ENCODE measurements at places on chromosomes 2 and 18.

GRCh38 chr2:28273751-28274150 lies 118.9 kb upstream of the FOSL2 start:
- no peak for DNase-seq

DNA sequence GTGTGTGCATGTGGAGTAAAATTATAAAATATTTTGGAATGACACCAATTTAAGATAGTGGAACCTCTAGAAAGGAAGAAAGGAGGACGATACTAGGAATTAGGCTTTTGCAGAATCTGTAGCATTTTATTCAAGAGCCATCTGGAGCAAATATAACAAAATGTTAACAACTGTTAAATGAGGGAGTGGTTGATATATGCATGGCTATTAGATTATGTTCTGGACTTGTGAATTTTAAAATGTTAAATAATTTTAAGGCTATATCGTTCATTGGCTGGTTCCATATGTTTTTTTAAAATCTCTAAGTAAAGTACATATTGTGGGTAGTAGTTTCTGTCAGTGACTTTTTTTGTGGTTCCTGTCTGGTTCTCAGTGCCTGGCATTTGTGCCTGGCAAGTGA lies 123.2 kb downstream of the PKP4 start:
- DNase-seq = no peak

- no peak for DNase-seq
These were observed 165.6 kb downstream of the SMAD7 start for GRCh38 chr18:48785091-48785614.

DNA sequence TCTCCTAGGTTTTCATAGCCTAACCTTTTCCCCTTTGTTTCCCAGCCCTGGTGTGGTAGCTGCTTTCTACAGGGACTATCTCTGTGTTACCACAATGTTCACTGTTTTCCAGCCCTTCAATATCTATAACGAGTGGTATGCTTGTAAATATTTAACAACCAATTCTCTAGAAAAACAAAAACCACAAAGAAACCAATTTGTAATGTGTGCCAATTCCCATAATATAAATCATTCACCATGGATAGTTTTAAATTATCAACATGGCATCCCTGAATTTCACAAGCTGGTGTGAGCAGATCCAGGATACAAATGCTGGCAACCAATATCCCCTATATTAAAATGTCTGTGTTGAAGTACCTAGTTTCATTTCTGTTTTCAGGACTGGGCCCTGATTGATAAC lies 207.5 kb upstream of the FBXO11 start:
- DNase-seq = no peak

DNA sequence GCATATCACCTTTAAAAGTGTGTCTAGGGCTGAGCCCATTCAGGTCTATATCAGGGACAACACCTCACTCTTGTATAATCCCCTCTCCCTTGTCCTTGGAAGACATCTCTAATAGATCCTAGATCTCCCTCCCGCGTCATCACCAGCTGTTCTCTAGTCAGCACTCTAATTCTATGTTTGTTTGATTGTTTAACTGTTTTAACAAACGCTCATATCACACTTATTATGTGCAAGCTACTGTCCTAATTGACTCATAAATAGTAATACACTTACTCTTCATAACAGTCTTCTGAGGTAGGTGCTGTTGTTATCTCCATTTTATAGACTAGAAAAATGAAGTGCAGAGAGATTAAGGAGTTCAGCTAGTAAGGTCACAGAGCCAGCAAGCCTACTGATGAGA lies 1.6 kb upstream of the ERMN start:
- DNase-seq = no peak

GRCh38 chr2:156666130-156666785 lies 230.1 kb downstream of the GPD2 start:
- no peak for DNase-seq

DNA sequence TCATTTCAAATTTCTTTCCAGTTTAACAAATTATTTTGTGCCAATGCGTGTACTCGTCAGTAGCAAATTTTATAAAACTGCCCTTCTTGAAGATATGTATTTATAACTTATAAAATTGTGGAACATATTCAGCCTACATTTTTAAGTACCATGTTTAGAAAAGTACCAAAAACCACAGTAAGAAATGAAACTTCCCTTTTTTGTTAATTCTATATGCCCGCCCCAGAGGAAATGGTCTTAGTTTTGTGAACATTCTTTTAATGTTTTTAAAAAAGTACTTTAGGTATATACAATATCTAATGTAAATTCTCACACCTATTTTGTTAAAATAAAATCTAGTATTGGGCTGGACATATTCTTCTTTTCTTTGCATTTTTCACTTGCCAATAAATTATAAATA lies 1.2 kb downstream of the UGT1A9 start:
- no peak for DNase-seq

DNA sequence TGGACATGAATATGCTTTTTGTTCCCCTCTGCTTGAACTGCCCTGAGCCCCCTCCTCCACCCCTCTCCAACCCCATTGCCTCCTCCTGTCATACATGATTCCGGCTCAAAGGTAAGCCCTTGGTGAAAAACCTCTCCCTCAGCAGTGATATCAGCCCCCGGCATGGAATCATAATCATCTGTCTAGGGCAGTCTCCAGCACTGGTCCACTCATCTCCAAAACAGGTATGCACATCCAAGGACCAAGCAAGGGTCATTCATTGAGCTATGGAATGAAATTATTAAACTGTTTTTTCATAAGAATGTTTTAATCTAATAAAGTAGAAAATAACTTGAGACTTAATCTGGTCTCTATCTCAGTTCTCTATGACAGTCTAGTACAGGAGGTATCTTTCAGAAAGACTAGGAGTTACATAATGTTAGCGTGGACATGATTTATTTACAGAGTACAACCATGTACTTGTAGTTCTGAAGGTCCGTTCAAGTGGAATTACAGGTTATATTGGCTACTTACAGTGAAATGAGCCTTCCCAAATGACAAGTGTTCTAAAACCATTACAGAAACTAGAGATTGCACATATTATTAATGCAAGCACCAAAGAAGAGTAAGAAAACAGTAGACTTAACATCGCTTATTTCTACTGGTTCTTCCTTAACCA lies 75.2 kb downstream of the ACVR1 start:
- no peak for DNase-seq

DNA sequence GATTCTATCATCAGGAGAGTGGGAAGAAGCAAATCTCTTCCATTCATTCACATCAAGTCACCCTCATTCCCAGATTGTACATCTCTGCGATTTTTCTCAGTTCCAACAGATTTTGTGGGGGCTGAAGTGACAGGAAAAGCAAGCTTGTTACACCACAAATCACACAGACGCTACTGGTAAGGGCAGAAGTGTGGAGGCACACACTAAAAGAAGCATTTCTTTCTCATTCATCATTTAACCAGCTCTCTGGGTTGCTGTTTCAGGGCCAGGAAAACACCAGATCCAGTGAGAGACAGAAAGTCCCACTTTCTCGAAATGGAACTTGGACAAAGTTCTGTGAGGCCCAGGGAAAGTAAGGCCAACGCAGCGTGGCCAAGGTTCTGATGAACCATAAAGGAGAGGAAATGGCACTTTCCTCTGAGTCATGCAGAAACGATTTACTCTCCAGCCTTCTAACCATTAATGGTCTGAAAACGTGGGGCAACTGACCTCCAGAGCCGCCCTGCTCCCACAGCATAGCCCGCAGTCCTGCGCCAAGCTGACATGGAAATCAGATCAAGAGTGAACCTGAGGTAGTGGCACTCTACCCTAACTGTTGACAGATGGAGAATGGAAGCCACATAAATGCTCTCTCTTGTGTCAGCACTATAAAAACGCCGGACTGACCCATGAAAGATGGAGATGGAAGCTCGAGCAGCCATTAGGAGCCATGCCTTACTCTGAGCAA lies 191.0 kb downstream of the C1D start:
- no peak for DNase-seq

GRCh38 chr18:22778996-22779395 lies 154.1 kb upstream of the RBBP8 start:
- DNase-seq = no peak

DNA sequence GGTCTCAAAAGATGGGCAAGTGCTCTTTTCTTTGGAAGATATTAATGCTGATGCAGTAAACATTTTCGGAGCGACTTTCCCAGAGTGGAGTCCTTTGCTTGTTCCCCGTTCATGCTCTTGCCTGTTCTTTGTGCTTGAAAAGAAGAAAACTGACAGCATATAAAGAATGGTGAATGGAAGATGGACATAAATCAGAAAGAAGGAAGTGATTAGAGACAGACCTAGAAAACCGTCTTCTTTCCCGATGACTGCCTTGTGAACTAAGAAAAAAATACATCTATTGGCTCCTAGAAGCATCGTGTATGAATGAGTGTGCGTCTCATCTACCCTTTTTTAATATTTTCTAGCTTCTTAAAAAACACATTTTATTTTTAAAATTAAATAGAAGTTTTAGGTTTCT lies 740.1 kb upstream of the FANCL start:
- DNase-seq = no peak

DNA sequence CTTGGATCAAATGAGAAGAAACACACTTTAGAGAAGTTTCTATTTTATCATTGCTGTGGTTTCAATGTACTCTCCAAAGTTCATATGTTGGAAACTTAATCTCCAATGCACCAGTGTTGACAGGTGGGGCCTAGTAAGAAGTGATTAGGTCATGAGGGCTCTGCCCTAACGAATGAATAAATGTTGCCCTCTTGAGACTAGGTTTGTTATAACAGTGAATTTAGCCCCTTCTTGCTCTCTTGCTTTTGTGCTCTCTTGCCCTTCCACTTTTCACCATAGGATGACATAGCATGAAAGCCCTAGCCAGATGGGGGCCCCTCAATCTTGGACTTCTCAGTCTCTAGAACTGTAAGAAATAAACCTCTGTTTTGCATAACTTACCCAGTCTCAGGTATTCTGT lies 664.8 kb downstream of the DCC start:
- DNase-seq = no peak

DNA sequence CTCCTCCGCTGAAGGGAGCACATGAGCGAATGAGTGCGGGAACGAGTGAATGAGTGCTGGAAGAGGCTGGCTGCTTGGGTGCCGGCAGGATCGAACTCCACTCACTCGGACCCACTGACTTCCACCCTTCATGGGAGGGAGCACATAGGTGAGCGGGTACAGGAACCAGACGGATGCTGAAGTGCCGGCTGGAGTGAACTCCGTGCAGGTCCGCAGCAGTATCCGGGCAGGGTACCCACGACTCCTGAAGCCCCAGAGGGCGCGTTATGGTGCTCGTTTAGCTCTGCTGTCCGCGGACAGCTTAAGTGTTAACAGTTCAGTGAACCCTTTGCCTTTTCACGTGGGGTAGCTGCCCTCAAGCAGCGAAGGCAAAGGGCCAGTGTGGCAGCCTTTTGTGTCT lies 23.2 kb downstream of the RPRM start:
- DNase-seq = no peak

DNA sequence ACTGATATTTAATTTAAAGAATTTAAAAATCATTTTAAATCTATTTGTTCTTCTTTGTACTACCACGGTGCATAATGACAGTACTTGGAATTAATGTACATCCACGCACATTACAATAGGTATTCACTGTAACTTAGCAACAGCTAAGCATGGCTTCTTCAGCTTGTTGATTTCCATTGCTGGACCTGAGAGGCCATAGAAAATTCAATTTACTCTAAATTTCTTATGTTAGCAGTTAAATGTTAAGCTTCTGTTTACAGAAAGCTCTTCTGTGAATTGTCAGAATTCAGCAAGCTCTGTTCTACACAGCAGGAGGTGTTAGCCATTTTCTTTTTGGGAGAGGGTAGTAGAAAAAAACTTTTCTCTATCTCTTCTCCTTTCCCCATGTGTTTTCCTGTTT lies 1149.3 kb upstream of the CDH2 start:
- DNase-seq = no peak

DNA sequence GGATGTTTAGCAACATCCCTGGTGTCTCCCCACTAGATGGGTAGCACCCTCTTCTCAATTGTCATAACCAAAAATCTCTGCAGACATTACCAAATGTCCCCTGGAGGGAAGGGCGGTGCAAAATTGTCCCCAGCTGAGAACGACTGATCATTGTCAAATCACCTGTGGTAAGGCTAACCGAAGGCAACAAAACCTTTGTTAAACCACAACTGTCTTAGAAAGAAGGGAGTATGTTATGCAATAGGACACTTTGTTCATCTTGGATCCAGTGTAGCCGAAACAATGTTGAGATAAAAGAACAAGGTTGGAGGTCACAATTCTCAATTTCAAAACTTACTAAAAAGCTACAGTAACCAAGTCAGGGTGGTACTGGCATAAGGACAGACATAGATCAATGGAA lies 50.3 kb upstream of the ST3GAL5 start:
- no peak for DNase-seq

- DNase-seq = no peak
These were observed 54.7 kb upstream of the RNU4ATAC start for GRCh38 chr2:121475811-121476571.

GRCh38 chr2:84799772-84800171 lies 81.1 kb downstream of the TRABD2A start:
- DNase-seq = no peak

DNA sequence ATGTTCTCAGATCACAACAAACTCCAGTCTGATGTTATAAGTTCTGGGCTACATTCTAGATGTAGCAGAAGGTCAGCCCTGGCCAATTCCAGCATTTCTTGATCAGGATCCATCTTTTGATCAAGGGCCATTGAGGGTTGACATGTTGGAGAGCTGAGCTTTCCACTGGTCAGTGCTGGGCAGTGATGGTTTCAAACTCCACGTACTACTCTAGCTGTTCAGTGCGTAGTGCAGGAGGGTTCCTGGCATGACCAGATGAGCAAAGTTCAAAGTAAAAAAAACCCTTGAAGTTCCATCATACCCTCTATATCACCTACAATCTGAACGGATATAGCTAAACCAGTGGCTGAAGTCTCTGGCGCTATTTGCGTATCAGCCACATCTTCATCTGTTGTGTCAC lies 210.4 kb upstream of the OSR1 start:
- DNase-seq = no peak

DNA sequence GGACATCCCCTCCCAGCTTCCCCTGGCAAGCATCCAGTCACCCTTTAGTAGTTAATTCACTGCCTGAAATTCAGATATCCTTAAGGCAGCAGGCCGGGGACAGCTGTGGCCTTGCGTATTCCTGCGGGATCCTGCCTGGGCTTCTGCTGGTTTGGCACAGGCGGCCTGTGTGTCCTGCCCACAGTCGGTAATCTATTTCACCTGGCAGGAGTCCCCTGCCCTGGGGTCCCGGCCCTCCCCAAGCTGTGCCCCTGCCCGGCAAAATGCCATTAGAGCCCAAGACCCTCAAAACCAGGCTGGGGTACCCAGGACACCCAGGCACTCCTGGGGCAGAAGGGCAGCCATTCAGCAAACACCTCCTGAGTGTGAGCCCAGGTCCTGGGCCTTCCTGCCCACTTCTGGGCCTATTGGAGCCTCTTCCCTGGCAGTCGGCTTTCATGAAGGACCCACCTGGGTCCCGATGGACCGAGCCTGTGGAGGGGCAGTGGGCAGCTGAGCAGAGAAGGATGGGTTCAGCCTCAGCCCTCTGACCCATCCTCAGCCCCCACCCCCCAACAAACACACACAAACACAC lies 11.6 kb downstream of the CROCC2 start:
- DNase-seq = no peak

- no peak for DNase-seq
These were observed 187.7 kb downstream of the LOXHD1 start for GRCh38 chr18:46469186-46469915.
